ENCODE measurements at places on chromosomes 16 and 17.
A peak's percentile ranks its signal among the peaks of the same experiment; 100 is the strongest.

GRCh38 chr16:29007730-29008593, 23.1 kb downstream of the LAT start:
- DNase-seq = peak; percentile 80

DNA sequence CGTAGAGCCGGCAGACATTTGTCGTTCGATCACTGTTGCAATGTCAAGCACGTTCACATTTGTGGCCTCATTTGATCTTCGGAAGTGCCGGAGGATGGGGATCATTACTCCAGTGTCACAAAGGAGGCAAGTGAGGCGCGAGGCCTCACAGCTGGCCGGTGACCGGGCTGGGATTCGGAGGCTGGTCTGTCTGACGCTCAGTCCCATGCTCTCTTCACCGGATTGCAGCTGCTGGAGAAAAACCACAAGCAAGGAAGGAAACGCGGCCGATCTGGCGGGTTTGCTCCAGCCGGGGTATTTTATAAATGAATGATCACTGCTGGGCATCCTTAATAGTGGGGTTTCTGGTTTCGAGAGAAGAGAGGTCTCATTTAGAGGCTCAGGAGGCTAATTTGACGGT, 127.8 kb downstream of the OR1D5 start:
- no peak for DNase-seq

DNA sequence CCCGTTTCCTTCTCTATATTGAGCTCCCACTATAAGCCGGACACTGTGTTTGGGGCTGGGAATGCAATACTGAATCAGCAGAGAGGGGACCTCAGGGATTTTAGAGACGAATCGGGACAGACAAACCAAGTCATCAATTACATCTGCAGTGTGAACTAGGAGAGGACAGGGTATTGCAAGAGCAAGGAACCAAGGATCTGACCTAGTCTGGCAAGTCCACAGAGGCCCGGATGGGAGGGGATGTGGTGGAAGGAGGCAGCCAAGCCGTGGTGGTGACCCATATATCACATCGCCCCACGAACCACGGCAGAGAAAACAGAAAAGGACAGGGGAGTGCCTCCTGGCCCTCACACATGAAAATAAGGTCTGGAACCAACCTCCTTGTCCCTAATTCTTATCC, 28.1 kb upstream of the NXPH3 start:
- DNase-seq = no peak

- no peak for DNase-seq
Measured at GRCh38 chr17:68293490-68294195, 2.3 kb downstream of the ARSG start.

- DNase-seq = no peak
Measured at GRCh38 chr17:17204635-17205231, 1.4 kb downstream of the PLD6 start.

DNA sequence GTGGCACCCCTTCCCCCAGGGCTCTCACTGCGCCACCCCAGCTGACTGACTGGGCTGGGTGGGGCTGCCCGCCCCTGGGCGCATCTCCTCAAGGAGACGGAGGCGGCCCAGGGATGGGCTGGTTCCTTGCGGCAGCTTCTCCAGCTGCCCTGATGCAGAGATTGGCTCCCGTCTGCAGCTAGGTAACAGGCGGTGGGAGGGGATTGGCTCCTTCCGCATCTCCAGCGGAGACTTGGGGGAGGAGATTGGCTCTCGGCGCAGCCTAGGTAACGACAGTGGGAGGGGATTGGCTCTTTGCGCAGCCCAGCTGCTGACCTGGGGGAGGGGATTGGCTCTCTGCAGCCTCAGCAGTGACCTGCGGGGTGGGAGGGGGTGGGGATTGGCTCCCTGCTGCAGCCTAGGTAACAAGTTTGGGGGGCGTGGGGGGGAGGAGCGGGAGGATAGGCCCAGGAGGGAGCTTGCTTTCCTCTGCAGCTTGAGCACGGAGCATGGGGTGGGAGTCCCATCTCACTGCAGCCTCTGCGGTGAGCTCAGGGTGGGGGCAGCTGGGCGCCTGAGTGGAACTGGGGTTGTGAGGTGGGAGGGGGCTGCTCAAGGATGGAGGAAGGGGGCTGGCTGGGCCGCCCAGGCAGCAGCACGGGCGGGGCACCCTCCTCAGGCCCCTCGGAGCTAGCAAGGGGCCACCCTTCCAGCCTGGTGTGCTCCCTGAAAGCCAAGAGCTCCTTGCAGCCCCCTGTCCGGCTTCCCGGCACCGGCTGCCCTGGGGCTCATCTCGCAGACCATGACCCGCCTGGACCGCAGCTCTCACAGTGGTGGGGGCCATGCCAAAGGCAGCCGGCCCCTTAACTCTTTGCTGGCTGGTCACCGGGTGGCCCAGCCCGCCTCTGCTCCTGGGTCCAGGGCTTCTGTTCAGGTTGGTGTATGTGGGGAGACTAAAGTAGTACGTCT, 6.4 kb downstream of the NFE2L1 start:
- DNase-seq = peak; percentile 95

DNA sequence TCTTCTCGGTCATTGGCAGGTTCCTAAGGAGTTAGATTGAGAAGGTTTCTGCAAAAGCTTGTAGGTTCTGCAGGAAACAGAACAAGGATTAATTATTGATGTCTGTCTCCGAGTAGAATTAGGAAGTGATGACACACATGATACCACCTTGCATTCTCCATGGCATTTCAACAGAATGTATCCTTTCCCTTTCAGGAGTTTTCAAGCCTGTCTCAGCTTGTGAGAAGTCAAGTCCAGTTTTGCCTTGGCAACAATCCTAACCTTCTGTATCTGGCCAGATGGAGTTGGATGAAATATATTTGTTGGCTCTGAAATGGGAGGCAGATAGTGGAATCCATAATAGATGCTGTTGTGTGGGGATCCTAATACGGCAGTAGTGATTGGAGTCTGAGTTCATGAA, 235.5 kb downstream of the SHISA9 start:
- no peak for DNase-seq

GRCh38 chr17:9932491-9932890, 27.4 kb upstream of the RCVRN start:
- peak; percentile 87 for DNase-seq

DNA sequence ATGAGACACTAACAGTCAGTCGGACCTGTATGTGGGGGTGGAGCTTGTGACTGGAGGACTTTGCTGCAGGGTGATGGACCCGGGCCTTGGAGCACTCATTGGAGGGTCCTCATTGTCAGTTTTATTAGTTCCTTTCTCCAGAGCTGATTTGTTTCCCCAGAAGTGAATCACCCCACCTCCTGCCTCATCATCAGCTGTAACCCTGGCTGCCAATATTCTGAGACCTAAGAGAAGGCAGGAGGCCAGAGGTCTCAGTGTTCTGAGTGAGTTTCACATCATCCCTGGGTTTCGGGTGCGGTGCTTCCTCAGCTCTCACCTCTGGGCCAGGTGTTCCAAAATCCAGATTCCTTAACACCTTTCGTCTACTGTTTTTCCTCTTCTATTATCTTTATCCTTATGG, 49.9 kb upstream of the KIFC3 start:
- no peak for DNase-seq

GRCh38 chr17:73412914-73413313, 101.1 kb upstream of the CDC42EP4 start:
- no peak for DNase-seq

- no peak for DNase-seq
Measured at GRCh38 chr16:86403085-86403484, 107.2 kb upstream of the FOXF1 start.

DNA sequence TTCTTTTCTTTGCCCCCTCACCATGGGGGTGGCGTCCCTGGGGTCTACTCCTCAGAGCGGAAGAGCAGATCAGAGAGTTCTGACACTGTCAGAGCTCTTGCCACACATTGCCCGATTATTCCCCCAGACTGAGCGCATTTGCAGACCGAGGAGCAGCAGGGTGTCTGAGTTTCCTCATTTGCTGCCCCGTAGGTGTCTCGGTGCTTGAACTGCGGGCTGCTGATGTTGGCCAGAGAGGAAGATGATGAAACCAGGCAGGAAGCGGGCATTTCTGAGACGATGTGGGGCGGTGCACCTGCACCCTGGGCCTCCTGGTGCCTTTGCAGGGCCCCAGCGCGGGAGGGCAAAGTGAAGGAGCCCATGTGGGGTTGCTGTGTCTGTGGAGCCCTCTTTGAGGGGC, 55.2 kb downstream of the ARSG start:
- no peak for DNase-seq

GRCh38 chr17:73889439-73889838, 245.2 kb upstream of the SDK2 start:
- DNase-seq = no peak

Measured in amniotic epithelial cell (primary cell).